ENCODE measurements at places on chromosomes 13 and 19.

DNA sequence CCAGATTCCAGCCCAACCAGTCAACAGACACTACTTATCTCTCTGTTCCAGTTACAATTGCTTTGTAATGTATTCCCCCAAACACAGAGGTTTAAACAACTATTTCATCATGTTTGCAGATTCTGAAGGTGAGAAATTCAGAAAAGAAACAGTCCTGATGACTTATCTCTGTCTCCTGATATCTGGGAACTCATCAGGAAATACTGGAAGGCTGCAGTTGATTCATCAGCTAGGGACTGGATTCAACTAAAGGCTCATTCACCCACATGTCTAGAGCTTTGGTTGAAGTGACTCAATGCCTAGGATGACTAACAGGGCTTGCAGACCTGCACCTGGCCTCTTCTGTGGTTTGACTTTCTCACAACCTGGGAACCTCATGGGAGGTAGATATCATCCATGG, 56.6 kb upstream of the GPC6 start:
- DNase-seq, result no peak

GRCh38 chr19:6705931-6706632, 14.4 kb downstream of the C3 start:
- DNase-seq, result no peak

GRCh38 chr19:6765738-6766356, 1.4 kb downstream of the SH2D3A start:
- DNase-seq, result no peak

- DNase-seq, result no peak
Measured at GRCh38 chr13:40232311-40233040, 434.0 kb downstream of the FOXO1 start.

DNA sequence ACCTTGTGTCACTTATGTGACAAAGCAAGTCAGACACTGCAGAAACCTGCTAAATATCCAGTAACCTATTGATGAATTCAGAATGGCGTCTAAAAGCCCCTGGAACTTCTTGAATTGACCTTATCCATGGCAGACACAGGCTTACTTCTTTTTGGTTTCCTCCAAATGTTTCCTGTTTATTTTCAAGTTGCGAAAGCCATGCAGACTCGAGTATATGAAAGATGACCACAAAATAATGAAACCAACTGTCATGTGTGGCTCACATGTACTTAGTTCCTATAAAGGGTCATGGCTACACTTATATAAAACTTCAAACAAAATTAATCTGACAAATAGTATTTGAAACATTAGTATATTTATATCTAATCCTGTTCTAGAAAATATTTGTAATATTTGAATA, 113.1 kb upstream of the FNDC3A start:
- DNase-seq, result no peak

DNA sequence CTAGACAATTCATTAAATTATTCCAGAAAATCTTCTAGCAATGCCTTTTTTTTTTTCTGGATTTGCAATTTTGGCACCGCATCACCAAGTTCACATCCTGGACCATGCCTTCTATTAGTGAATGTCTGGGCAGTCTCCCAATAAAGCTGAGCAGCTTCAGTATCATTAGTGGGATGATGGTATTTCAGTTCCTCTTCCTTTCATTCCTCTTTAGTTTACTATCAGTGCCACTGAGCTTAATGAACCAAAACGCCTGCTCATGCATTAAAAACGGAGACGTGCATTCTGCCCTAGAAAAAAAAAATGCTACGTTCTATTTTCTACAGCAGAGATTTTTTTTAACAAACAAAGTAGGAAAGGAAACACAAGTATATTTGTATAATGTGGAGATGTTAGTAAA, 343.0 kb downstream of the PCDH9 start:
- peak; percentile 20 for DNase-seq

DNA sequence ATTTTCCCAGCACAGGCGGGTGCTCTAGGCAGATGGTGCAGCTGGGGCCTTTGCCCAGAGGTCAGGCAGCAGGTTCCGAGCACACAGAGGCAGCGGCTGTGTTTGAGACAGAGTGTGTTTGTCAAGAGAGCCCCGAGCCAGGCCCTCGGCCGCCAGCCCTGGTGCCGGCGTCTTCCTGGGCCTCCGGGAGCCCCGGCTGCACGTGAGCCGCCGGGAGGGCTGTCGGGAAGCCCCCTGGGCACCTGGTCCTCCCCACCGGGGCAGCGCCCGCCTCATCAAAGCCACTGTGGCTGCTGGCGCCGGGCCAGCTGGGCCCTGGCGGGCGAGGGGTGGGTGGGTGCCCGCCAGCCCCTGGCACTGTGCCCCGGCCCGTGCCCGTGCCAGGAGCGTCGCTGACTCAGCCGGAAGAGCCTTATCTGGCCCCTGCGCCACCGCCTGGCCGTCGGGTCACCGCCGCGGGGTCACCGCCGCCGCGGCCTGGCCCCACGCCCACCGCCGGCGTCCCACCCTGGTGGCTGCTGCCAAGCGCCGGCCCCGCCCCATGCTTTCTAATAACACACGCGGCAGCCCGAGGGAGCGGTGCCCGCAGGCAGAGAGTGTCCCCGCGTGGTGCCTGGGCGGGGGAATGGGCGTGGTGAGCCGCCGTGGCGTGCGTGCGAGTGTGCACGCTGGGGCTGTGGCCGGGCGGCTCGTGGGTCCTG, 14.9 kb downstream of the ARID3A start:
- DNase-seq, result no peak

GRCh38 chr19:51726049-51726448, 2.3 kb upstream of the HAS1 start:
- DNase-seq, result no peak

- no peak for DNase-seq
Measured at GRCh38 chr13:24539500-24540165, 27.1 kb upstream of the PARP4 start.

DNA sequence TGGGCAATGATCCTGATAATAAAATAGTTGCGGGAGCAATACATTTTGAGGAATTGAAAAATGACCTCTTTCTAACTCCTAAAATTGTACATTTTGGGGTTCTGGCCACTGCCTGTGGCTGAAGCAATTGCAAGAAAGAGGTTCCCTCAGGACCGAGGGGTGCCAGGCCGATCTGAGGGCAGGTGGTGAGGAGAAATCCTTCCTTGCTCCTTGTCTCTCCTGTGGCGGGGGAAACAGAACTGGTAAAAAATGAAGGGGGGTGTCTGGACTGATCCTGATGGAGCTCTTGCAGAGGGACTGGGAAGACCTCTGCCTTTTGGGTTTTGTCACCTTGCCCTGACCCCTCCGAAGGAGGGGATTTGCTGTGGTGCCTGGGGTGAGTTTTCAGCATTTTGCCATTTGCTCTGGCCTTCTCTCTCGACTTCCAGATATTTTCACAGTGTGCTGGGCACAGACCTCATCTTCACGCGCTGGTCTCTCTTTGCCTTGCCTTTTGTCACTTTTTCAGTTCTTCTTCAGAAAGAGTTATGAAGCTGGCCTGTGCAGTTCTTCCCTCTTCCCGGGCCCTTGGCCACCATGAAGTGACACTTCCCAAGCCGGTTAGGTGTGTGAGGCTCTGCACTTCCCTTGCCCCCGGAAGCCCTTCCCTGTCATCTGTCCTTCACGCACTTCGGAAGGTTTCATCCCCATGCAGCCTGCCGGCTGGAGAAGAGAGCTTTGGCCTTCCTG, 22.2 kb downstream of the NFIX start:
- DNase-seq, result no peak
